ENCODE measurements at places on chromosomes 2 and 18.

DNA sequence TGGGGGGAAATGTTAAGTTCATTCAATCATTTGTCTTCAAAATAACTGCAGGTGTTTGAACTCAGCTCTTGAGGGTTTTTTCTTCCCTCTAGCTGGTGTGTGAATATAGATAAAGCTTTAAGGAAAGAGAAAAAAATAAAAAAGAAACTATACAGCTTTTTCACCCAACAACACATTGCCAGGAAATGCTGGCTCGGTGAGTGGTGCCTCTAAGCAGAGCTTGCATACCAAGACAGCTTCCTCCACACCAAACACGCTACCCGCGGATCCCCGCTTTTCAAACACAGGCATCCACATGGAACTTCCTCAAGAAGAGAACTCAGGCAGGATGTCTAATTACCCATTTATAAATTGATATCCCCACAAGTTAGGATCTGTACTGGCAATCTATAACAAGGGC, 69.8 kb upstream of the TANK start:
- no peak for DNase-seq

DNA sequence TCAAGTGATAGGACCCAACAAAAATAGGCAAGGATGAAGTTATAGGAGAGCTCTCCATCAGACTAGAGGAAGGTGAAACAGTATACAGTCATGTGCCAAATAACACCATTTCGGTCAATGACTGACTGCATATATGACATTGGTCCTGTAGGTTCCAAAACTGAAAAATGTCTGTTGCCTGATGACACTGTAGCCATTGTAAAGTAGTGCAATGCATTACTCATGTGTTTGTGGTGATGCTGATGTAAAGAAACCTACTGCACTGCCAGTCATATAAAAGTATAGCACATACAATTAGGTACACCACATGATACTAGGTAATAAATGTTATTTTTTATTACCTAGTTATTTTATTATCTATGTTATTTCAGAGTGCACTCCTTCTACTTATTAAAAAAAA, 147.9 kb downstream of the GREB1L start:
- DNase-seq = no peak

DNA sequence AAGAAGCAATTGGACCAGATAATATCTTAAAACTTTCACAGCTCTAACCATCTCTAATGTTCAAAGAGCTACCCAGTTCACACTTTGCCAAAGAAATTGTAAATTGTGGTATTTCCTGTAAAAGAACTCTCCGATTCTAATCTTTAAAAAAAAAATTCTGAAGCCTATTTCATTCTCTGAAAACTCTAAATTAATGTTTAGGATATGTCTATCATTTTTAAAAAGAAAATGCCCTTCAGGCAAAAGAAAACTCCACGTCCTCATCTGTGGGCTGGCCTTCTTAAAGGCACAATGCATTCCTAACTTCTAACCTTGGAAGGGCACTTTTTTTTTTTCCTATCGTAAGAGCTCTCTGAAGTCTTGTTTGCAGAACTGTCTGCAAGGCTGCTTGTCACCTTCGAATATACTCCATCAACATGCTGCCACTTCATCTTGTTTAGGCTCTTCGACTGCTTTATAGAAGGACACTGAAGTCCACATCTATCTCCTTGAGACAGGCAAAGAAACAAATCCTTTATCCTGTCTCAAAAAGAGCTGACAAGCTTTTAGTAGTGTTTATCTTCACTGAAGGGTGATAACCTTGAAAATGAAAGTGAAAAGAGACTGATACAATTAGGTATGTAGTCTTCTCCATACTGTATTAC, 124.3 kb upstream of the SLC39A10 start:
- DNase-seq = peak; percentile 25

- DNase-seq = no peak
These were observed 27.9 kb upstream of the TTR start for GRCh38 chr18:31563778-31564177.

- DNase-seq = no peak
These were observed 23.9 kb downstream of the NOL10 start for GRCh38 chr2:10665833-10666232.

- DNase-seq = no peak
These were observed 32.1 kb upstream of the SLC66A3 start for GRCh38 chr2:11123001-11123809.

- DNase-seq = no peak
These were observed 10.9 kb downstream of the EPAS1 start for GRCh38 chr2:46308081-46308480.

DNA sequence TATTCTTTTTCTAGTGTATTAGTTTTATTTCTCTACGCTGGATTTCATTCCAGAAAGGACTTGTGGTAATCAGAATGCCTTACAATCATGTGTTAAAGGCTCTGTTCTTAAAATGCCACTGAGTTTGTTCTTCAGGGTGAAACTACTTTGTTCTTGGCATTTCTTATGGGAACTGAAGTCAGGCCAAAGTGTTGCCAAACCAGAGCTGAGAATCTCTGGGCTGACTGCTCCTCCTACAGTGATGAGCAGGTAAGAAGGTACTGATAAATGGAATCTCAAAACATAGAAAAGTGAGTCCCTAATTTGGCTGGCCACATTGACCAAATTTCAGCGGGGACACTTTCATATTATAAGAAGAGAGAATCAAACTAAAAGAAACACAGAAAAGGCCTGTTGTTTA, 55.1 kb upstream of the ZNF397 start:
- DNase-seq = no peak

- no peak for DNase-seq
These were observed 409.6 kb downstream of the FBXO15 start for GRCh38 chr18:73737990-73738389.

GRCh38 chr2:200356321-200356720, 49.8 kb downstream of the SPATS2L start:
- no peak for DNase-seq

- peak; percentile 43 for DNase-seq
These were observed 10.0 kb upstream of the GBX2 start for GRCh38 chr2:236177967-236178889.

GRCh38 chr2:199707593-199708185, 143.3 kb downstream of the FTCDNL1 start:
- no peak for DNase-seq

DNA sequence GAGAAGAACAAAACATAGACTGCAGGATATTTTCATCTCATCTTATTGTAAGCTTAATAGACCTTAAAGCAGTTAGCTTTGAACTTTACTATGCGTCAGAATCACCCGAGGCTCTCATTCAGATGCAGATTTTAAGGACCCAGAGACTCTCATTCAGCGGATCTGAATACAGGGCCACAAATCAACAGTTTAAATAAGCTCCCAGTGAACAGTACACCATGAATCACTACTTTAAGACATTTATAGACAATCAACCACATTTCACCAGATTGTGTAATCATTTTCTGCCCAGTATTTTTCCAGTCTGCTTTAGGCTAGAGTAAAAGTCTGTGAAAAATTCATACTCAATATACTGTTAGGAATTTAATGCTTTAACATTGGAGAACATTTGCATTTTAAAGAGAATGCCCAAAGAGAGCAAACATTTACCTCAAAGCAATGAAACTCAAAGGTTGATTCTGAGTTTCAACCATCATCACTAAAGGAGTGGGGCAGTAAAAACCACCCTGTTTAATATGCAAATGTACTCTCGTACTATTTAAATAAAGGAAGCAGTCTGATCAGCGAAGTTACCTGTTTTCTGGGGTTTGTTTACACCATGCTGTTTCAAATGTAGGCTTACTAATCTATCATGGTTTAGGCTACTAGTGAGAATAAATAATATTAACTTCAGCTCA, 11.0 kb upstream of the ALPK2 start:
- DNase-seq = no peak

DNA sequence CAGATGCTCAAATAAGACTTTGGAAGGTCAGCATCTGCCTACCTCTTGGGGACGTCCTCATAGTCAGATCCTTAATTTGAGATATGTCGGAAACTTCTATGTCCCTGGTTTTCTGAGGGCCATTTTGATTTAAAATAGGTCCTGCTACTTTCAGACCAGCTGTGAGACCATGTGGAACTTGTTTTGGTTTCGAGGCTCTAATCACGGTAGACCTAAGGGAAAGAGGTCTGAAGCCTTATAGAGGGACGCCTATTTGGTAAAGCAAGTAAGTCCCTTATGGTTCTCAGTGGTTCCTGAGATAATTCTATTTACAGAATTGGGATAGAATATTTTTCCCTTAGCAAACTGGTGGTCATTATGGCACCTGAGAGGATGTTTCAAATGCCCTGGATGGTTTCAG, 75.1 kb downstream of the RFTN2 start:
- DNase-seq = no peak

GRCh38 chr2:175844169-175844568, 157.9 kb downstream of the LNPK start:
- no peak for DNase-seq

- no peak for DNase-seq
These were observed 28.0 kb downstream of the SULT1C2 start for GRCh38 chr2:108316461-108317258.

GRCh38 chr18:4276953-4277585, 178.0 kb downstream of the DLGAP1 start:
- no peak for DNase-seq

DNA sequence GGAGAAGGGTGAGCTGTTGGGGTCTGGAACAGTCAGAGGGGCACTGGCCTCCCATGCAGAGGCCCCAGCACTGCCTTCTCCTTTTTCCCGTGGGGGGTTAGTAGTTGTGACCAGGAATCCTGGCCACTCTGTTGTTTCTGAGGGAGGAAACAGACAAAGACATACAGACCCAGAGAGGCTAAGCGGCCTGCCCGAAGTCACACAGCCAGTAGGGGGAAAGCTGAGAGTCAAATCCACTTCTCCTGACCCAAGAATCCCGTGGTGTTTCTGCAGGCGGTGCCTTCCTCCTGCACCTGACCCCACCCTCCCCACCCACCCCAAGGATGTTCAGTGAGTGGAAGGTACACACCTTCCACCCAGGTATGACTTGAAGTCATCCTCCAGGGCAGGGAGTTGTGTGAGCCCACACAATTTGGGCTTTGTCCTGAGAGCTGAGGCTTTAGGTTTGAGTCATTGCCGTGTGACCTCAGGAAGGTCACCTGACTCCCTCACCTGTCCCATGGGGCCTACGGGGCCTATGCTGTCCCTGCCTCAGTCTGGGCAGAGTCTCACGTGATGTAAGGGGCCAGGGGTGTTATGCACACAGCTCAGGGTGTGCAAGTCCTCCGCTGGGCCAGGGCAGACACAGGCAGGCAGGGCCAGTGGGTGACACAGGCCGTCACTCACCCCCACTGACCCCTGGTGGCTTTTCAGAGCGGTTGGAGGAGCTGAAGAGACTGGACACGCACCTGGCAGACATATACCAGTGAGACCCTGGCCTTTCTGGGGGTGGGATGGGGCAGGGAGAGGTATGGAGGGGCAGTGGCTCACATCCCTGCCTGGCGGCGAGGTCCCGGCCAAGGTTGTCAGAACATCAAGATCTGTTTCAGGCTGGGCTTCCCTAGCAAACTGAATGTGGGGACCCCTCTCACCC, 5.0 kb downstream of the NT5DC4 start:
- DNase-seq = no peak

GRCh38 chr2:9234680-9235146, 28.1 kb downstream of the ASAP2 start:
- no peak for DNase-seq

DNA sequence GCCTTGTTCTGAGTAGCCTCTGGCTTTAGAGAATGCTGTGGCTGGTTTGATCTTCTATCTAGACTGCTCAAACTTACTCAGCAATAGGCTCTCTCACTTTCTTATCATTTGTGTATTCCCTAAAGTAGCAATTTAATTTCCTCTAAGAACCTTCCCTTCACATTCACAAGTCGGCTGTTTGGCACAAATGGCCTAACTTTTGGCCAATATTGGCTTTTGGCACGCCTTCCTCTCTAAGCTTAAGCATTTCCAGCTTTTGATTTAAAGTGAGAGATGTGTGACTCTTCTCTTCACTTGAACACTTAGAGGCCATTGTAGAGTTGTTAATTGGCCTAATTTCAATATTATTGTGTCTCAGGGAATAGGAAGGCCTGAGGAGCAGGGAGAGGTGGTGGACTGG, 219.5 kb upstream of the PXDN start:
- DNase-seq = no peak

DNA sequence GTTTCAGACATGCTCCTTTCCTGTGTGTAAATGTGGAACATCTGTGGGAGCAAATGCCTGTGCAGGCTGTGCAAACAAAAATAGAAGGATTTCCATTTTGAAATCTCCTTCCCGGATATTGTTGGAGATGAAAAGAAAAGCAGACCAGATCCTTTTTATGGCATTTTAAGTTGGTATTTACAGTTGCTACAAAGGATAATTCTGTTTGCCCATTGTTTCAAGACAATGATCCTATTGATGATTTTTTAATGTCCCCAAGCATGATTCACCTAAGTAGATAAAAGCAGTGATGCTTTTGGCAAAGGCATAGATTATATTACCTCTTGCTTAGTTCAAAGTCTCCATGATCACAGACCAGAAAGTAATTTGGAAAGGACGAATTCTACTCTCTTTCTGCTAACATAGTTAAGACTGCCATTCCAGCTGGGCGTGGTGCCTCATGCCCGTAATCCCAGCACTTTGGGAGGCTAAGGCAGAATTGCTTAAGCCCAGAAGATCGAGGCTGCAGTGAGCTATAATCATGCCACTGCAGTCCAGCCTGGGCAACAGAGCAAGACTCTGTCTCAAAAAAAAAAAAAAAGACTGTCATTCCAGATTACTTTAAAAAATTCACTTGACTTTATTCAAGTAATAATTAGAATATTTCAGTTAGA, 209.6 kb upstream of the SLC39A10 start:
- DNase-seq = no peak

Data from hematopoietic multipotent progenitor cell treated with erythropoietin and hydrocortisone succinate and interleukin-3 and kit ligand, for 15 days (in vitro differentiated cells).